ENCODE measurements at places on chromosomes 2 and 18.

- DNase-seq, result no peak
These were observed 412.3 kb downstream of the RNF144A start for GRCh38 chr2:7329465-7329864.

GRCh38 chr2:46980786-46981573 lies 65.4 kb upstream of the MCFD2 start:
- no peak for DNase-seq

- DNase-seq, result no peak
These were observed 30.9 kb upstream of the DOCK10 start for GRCh38 chr2:225073198-225073597.

DNA sequence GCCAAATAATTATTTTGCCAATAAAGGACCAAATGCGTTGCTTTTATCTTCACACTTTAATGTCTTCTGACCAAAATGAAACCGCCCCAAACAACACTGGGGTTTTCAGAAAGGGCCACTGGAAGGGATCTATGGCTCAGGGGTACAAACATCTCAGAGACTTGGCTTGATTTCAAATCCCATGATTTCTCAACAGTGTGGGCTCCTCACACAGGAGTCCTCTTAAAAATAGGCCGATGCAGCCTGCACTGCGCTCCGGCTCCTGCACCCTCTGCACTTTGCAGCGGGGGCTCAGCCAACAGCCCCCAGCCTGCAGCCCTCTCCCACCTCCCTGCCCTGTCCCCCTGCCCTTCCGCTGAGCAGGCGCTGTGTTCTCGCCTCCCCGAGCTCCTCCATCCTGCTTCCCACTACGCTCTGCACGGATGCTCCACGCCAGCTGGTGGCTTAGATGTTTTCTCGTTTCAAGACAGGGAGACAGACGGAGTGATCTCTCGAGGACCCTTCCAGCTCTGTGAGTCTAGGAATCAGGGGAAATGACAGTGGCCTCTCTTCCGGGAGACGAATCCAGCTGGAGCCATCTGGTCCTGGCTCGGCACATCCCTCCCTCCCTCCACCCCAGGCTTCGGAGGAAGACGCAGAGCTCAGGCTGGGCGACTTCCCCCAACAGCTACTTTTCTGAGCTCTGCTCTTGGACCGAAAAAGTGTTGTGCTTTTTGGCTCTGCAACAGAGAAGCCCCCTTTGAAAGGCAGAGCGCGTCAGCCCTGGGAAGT lies 71.4 kb downstream of the KCNF1 start:
- DNase-seq, result no peak

GRCh38 chr18:58991167-58991798 lies 126.6 kb downstream of the ZNF532 start:
- no peak for DNase-seq
